ENCODE measurements at places on chromosomes 12 and 14.

GRCh38 chr14:99508896-99509629, 27.9 kb downstream of the CCNK start:
- no peak for DNase-seq

GRCh38 chr12:41189395-41190251, 1.5 kb downstream of the PDZRN4 start:
- no peak for DNase-seq

DNA sequence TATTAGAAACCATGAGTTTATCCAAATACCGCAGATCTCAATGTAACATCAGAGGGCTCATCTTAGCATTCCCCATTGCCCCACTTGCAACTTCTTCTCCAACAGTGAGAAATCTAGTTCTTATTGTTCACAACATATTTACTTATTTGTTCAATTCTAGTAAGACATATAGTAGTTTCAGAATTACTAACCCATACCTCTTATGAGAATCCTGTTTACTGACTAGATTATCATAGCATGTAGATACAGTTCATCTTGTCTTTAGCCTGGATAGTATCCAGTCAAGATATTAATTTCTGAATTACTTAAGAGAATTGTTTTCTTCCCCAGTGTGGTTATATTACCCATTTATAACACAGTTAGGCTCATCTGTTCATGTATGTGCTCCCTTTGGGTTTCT, 80.6 kb downstream of the NIN start:
- DNase-seq, result no peak

DNA sequence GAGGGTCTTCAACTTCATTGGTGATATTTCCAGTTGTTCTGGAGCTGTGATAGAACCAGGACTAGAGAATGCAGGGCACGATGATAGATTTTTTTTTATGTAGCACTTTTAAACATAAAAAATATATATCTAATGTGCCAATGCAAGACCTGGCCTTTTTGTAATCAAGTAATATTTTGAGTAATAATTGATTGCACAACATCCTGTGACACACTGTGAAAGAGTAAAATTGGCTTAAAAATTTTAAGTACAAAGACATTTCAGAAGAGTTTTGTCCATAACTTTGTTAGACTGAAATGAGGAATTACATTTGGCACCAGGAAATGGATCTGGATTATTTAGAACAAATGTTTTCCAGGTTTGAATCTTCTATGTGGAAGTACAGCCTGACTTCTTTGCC, 22.1 kb downstream of the PRKCH start:
- no peak for DNase-seq

DNA sequence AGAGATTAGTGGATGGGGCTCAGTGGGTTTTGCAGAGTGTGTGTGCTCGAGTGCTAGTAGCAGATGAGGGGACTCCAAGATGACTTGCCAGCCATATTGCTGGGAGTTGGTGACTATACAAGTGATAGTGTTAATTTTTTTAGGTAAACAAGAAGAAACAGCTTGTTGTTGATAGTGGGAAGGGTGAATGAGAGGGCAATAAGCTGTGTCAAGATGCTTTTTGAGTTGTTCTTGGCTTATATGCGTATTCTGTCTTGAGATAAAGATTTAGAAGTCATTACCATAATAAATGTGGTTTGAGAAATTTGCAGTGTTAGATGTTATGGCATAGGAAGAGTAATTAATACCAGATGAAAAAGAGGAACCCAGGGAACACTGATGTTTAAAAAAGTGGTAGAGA, 75.3 kb downstream of the RCOR1 start:
- no peak for DNase-seq

GRCh38 chr12:49623142-49623904, at the start of gene PRPF40B:
Gene PRPF40B (plus strand): TSS chr12:49623561. CDS start chr12:49623591, 30 bp downstream.
- DNase-seq, result peak; percentile 75

DNA sequence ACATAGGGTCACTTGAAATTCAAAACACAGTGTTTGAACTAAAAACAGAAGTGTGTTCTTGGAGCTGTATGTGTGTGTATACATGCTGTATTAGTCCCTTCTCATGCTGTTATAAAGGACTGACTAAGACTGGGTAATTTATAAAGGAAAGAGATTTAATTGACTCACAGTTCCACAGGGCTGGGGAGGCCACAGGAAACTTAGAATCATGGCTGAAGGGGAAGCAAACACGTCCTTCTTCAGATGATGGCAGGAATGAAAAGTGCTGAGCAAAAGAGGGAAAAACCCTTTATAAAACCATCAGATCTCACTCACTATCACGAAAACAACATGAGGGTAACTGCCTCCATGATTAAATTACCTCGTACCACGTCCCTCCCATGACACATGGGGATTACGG, 224.1 kb downstream of the BCAT1 start:
- no peak for DNase-seq
